NCI-H2029 (cell line): ENCODE measurements at places on chromosomes 13 and 19.

DNA sequence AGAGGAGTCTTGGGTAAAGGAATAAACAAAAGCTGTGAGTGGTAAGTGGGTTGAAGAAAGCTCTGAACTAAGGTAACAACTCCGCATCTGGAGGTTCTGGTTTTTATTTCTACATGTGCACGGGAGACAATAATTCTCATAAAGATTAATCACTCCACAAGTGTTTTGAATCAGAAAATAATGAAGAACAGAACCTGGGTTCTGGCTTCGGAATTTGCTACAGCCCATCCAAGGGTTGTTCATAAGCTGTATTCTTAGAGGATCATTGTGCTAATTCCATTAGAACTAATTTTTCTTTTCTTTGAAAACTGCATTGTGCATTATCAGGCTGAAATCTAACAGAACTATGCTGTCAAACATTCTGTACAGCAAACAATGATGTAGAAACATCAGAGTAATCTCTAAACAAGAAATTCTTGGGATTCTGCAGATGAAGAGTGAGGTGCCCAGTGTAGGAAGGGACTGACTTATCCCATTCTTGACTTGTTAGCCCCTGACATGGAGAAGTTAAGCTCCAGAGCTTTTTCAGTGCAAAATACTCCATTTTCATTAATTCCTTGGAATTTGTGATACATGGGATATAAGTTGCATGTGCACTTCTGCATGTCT, 368.2 kb downstream of the COG6 start:
- DNase-seq = no peak

- no peak for DNase-seq
Measured at GRCh38 chr13:87777387-87777786, 106.2 kb downstream of the SLITRK5 start.

DNA sequence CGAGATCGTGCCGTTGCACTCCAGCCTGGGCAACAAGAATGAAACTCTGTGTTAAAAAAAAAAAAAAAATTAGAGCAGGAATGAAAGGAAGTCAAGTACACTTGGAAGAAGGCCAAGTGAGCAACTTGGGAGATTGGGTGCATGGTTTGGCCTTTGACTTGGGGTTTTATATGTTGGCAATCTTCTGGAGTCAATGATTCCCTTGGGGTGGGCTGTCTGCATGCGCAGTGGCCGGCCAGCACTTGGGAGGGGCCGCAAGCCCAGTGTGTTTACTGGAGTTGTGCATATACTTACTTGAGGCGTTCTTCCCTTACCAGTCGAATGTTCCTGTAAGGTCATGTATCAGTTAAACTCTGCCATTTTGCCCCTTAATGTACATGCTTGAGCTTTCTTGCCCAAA, 103.9 kb downstream of the FAM216B start:
- no peak for DNase-seq

DNA sequence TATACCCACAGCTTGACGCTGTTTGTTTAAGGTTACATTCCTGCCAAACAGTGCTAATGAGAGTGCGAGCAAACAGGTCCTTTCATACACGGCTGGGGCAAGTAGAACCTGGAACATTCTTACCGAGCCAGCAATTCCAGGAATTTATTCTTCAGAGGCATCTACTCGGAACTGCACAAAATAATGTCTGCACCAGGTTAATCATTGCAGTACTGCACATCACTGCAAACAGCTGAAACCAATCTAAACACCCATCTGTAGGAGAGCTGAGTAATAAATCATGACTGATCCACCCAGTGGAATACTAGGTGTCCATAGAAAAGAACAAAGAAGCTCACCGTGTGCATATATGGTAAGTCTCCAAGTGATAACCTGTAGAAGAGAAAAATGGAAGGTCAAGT, 1.2 kb upstream of the ZNF579 start:
- DNase-seq = peak; percentile 40

GRCh38 chr13:106296723-106297122, 238.7 kb downstream of the EFNB2 start:
- DNase-seq = no peak

DNA sequence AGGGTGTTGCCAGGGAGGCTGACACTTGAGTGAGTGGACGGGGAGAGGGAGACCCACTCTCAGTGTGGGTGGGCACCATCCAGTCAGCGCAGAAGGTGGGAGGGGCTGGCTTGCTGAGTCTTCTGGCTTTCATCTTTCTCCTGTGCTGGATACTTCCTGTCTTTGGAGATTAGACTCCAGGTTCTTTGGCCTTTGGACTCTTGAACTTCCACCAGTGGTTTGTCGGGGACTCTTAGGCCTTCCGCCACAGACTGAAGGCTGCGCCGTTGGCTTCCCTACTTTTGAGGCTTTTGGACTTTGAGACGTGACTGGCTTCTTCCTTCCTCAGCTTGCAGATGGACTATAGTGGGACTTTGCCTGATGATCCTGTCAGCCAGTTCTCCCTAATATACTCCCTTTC, 4.3 kb upstream of the LENG8 start:
- no peak for DNase-seq

- no peak for DNase-seq
Measured at GRCh38 chr13:101492251-101492910, 39.9 kb downstream of the ITGBL1 start.

GRCh38 chr19:2567580-2567979, 91.7 kb downstream of the GADD45B start:
- DNase-seq = no peak
